ENCODE measurements at places on chromosomes 13 and 19.

DNA sequence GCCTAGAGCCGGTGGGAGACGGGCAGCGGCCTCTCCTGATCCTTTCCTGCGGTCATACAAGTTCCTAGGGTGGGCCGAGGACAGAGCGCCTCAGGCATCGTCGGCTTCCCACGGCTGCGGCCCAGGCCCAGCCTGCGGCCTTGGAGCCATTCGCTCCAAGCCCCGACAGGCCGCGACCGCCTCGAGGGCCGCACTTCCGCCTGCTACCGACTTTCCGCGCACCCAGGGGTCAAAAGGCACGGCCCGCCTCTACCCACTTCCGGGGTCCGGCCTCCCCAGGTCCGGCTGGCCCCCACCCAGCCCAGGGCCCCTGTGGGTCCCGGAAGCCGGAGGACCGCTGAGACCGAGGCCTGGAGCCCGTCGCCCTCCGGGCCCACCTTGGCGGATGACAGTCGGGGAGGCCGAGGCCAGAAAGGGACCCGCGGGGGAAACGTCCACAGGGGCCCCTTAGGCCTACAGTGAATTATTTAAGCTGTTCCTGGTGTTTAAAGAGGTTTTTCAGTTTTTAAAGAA lies 16.2 kb downstream of the ZIC2 start:
- DNase-seq, result no peak

DNA sequence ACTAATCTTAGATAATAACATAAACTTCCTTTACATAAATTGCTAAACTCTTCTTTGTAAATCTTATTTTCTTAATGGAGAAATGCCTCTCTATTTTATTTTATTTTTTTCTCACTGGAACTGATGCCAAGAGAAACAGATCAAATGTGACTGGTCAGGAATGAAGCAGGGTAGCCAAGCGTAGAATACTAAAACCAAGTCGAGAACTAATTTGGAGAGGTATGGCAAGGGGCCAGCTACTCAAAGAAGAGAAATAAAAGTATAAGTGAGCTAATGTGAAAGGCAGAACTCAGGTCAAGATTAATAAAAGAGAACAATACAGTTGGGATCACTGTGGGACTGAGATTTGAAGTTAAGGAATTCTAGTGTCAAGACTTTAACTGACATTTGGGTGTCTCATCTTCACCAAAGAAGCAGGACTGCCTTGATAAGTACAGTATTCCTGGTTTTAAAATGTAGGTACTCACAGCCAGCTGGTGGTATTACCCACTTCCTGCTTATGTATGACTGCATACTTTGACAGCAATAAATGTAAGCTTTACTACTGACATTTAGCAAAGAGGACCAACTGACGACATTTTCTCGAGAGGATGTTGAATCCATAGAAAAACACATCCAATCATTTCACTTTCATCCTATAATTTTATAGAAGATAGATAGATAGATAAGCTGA lies 1192.2 kb downstream of the EFNB2 start:
- DNase-seq, result peak; percentile 54

DNA sequence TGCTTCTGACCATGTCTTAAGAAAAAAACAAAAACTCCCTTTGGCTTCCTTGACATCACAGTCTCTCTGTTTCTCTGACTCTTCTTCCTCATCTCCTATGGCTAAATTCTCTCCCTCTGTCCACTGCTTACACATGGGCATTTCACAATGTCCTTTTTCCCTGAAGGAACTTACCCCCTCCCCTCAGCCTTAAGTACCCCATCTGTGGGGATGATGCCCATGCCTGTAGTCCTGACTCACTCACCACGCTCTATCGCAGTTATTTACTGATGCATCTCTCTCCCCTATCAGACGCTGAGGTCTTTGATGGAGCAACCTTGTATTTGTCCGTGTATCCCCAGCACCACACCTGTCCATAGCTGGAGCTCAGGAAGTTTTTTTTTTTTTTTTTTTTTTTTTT lies 32.4 kb downstream of the ACTN4 start:
- DNase-seq, result peak; percentile 62

DNA sequence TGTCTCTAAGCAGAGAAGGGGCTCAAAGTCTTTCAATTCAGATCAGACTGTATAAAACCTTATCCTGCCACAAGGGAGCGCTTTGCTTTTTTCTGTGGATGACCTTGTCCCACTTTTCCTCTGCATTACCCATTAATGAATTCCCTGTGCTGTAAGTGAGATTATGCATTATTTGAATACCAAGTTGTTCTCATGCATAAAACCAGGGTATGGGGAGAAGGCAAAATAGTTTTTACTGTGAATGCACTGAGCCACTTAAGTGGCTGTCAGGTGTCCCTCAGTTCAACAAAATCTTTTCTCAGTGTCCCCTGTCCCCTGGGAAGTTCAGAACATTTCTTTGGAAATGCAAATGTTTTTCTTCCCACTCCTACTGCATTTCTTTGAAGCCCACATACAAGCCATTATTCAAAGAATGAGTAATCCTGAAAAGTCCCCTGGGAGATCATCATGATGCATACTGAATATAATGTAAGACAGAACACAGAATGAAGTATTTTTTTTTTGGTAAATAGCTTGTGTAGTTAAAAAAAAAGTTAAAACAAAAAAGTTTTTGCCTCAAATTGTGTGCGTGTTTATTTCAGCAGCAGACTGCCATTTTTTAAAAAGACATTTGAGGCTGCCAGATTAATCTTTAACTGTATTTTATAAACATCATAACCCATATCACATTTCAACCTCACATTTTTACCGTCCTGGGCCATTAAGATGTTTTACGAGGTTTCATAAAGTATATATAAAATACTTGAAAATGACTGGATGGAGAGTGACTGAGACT lies 506.7 kb upstream of the PCDH9 start:
- no peak for DNase-seq

DNA sequence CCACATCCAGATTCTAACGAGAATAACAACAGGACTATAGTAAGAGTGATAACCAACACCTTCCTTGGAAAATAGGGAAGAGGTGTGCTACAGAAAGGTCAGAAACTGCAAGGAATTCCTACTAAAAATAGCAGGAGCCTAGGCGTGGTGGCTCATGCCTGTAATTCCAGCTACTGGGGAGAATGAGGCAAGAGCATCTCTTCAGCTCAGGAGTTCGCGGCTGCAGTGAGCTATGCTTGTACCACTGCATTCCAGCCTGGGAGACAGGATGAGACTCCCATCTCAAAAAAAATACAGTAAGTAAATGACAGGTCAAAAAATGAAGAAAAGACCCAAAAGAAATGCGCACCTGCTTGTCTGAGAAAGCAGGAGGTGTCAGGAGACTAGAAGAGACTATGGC lies 101.5 kb upstream of the TSHZ3 start:
- peak; percentile 6 for DNase-seq

- no peak for DNase-seq
These were observed 5.0 kb upstream of the SLC7A9 start for GRCh38 chr19:32874605-32875004.

DNA sequence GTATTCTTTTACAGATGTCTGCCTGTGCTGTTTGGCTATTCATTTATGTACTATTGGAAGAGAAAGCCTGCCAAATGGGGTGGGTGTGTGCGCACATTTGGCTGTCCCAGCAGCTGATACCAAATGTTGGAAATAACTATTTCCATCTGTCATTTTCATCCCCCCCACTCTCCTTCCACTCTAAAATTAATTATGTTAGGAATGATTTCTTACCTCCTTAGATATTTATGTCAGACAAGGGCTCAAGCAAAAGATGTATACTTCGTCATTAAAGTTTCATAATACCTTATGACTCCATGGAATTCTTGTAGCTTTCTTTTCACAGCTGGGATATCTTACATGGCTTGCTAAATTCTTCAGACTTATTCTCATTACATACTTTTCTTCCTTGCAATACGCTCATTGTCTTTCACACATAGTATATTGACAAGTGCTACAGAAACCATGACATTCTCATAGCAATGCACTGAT lies 18.6 kb downstream of the ITM2B start:
- peak; percentile 33 for DNase-seq

GRCh38 chr19:7799640-7800355 lies 30.2 kb upstream of the EVI5L start:
- DNase-seq, result peak; percentile 80

DNA sequence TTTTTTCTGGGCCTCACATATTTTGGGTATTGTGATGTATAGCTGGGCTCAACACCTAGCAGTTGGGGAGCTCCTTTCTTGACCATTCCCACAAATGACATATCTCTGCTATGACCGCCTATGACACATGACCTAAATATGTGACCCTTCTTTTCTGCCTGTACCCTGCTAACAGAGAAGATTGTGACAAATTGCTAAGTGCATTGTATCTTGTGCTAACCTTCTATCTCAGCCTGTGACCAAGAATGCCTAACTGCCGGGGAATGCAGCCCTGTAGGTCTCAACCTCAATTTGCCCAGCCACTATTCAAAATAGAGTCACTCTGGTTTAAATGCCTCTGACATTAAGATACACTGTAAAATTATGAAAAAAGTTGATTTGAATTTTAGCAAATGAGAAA lies 6.8 kb upstream of the ZNF429 start:
- peak; percentile 2 for DNase-seq

GRCh38 chr13:107562203-107562602 lies 653.1 kb downstream of the LIG4 start:
- DNase-seq, result no peak

- DNase-seq, result no peak
These were observed 351.5 kb downstream of the KLF12 start for GRCh38 chr13:73782450-73783449.

DNA sequence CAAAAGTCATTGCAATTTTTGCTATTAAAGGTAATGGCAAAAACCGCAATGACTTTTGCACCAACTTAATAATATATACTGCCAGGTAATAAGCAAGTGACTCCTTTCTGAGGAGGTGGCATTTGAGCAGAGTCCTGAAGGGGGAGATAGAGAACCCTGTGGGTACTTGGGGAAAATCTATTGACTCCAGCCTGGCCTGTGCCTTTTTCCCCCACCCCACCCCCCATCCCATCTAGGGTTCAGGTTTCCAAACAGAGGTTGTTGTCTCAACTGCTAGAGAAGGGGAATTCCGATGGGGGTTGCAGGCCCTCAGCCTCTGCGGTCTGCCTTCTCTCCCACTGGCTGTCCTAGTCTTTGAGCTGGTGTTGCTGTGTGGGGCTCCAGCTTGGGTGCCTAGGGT lies 11.5 kb downstream of the S1PR2 start:
- peak; percentile 34 for DNase-seq

GRCh38 chr19:38483016-38483630 lies 49.6 kb downstream of the RYR1 start:
- no peak for DNase-seq

DNA sequence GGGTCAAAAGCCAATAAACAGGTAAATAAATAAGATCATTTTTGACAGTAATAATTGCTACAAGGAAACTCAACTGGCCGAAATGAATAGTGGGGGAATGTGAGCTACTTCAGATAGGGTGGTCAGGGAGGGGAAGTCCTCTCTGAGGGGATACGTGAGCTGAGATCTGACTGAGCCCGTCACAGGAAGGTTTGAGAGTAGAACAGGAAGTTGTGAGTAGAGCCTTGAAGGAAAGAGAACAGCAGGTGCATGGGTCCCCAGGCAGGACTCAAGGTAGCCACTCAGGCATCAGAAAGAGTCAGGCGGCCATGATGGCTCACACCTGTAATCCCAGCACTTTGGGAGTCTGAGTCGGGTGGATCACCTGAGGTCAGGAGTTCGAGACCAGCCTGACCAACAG lies 6.3 kb downstream of the IRGQ start:
- no peak for DNase-seq

DNA sequence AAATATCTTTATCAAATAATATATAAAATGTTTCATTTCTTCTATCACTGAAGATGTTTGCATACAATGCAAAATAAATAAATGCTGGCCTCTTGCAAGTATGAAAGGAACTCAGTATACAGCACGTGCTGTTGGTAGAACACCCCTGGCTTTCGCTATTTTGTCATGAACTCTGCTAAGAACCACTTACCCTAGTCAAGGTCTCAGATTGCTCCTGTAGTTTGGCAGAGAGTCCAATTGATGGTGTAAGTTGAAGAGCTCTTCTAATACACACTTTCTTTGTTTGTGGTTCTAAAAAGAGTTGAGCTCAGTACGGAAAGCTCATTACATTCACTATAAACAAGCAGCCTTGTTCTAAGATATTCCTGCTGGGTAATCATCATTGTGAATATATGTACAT lies 1258.9 kb downstream of the EFNB2 start:
- DNase-seq, result no peak

DNA sequence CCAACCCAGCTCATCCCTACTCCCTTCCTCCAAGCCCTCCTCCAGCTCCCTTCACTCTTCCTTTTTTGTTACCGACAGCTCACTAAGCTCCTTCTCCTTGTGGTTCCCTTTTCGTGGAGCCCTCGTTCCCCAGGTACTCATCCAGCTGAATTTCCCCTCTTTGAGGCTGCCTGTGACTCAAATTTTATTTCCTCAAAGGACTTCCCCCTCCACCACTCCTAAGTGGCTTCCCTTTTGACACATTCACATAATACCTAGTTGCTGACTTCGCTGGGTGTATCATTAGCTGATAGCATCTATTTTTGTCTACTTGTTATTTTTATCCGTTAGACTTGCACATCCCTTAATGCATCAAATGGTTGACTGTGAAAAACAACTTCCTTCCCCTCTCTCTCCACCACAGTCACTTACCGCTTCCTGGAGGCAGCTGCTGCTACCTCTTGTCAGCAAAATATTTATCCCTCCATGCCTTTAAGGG lies 14.5 kb downstream of the FFAR2 start:
- DNase-seq, result peak; percentile 4

GRCh38 chr13:113157206-113157928 lies 1.1 kb upstream of the PROZ start:
- no peak for DNase-seq

DNA sequence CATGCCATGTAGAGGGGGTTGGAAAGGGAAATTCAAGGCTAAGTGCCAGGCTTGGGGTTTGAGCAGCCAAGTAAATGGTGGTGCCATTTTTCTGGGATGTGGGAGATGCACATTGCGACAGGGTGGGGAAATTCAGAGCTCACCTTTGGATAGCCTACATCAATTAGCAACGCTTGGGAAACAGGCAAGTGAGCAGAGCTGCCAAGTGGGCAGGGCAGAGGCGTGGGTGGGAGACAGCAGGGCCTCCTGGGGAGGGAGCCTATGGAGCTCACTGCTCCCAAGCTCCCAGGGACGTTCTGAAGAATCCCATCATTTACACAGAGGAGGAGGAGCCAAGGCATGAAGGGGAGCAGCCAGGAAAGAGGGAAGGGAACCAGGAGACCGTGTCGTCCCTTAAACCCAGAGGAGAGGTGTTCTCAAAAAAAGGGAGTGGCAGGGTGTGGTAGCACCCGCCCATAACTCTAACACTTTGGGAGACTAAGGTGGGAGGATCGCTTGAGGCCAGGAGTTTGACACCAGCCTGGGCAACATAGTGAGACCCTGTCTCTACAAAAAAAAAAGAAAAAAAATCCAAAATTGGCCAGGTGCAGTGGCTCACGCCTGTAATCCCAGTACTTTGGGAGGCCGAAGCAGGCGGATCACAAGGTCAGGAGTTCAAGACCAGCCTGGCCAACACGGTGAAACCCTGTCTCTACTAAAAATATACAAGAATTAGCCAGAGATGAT lies 11.5 kb upstream of the CCNE1 start:
- DNase-seq, result no peak

GRCh38 chr19:8517551-8518442 lies 3.8 kb upstream of the ZNF414 start:
- peak; percentile 49 for DNase-seq

- no peak for DNase-seq
These were observed 67.2 kb upstream of the UBL3 start for GRCh38 chr13:29917650-29918049.
